Subcutaneous adipose tissue (tissue), 4 donors: ENCODE measurements at places on chromosomes 12 and 14. TPM values are rescaled to one million over a fixed set of nuclear protein-coding genes. Genes with fewer than 3 reads are reported as not detected.

Gene LRCOL1
- not detected for total RNA-seq

Gene CMKLR1
- 31.8 TPM for total RNA-seq

Gene FCF1
- 24.3 TPM for total RNA-seq

Gene TOMM20L
- total RNA-seq, result not detected

Gene DBX2
- not detected for total RNA-seq

Gene NUAK1
- total RNA-seq, result 24.4 TPM

Gene SDSL
- total RNA-seq, result 2.9 TPM

Gene DENND5B
- total RNA-seq, result 12.8 TPM
